ENCODE measurements at places on chromosomes 3 and 15. TPM values are rescaled to one million over a fixed set of nuclear protein-coding genes. Genes with fewer than 3 reads are reported as not detected.

GRCh38 chr3:121958801-121959200, 63.2 kb downstream of the ILDR1 start:
- no peak overlapping the region for H3K27ac ChIP-seq
- DNase-seq: no peak
- H3K4me3 ChIP-seq: no peak overlapping the region

- H3K36me3 ChIP-seq: peaks cover 1% of the 10 kb centered on the region
- DNase-seq: no peak
- no peak overlapping the region for H3K4me3 ChIP-seq
Measured at GRCh38 chr3:68408626-68409025, 523.7 kb downstream of the TAFA4 start.

Gene IGSF10
- 0.02 TPM for total RNA-seq

DNA sequence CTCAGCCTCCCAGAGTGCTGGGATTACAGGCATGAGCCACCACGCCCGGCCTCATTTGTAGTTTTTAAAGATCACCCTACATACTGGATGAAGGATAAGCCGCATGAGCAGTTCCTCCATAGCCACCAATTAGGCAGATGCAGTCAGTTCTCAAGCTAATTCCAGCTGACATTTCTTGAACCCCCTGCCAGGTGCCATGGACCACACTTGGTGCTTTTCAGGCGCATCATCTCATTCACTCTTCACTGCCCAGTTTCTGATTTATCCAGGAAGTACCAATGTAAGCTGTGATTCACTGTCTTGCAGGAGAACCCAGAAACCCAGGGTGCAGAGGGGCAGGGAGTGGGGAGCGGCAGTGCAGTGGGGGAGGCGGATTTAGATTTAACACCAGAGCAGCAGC, 56.5 kb upstream of the RASA2 start:
- H3K4me3 ChIP-seq: no peak overlapping the region
- peaks cover 37% of the 10 kb centered on the region for H3K36me3 ChIP-seq
- H3K27me3 ChIP-seq: peaks cover 2% of the 10 kb centered on the region
- H3K27ac ChIP-seq: peak overlapping the region; percentile 40
- DNase-seq: no peak
- peaks cover 64% of the 10 kb centered on the region for H3K4me1 ChIP-seq

Gene TNFSF10
- total RNA-seq: not detected

Gene GALNT15
- total RNA-seq: 7.2 TPM

DNA sequence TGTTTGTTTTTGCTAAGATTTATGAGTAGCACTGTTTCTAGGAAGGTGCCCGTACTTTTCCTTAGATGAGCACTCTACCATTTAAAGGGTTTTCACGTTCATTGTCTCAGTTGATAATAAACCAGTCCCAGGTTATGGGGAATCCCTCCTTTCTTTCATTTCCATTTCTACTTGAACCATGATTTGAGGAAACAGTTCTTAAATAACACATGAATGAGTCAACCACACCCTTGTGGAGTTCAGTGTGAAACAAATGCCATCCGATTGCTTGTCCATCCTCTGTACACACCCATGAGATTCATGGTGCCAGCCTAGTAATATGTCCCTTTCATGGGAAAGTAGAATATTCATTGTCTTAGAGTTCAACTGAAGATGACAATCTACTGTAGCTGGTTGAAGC, 23.1 kb downstream of the CMTM8 start:
- no peak overlapping the region for H3K27ac ChIP-seq
- no peaks in the 10 kb centered on the region for H3K4me1 ChIP-seq
- H3K4me3 ChIP-seq: no peak overlapping the region

Gene GLDN
- total RNA-seq: not detected

DNA sequence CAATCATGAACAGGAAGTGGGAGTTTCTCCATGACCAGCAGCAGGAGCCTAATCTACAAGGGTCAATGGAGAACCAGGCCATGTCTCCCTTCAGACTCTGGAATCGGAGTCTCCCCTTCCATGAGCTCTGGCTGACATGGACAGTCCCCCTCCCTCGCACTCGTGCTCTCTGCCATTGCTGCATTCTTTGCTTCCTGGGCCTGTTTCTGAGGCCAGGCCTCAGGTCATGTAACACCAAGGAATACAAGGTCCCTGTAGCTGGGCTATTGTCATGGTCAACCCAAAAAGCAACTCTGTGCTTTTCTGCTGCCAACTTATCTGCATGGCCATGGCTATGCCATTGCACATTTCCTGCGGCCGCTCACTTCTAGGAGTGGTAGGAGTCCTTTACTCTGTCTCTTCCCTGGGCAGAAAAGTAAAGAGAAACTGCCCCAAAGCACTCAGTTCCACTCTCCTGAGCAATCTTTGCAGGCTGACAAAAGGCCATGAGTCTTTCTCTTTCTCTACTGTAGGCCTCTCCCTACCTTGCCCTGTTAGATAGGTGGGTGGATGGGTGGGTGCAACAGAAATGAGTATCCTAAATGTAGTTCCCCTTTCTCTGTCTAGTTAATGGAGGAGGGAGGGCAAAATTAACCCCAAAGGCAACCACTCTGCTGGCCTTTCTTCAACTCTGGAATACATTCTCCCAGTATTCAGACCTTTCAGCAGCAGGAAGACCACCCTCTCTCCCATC, 40.8 kb upstream of the PROK2 start:
- no peak overlapping the region for H3K27ac ChIP-seq
- H3K36me3 ChIP-seq: no peaks in the 10 kb centered on the region
- peaks cover 15% of the 10 kb centered on the region for H3K27me3 ChIP-seq
- no peak for DNase-seq

Gene NTRK3
- 0.05 TPM for total RNA-seq

GRCh38 chr3:71041371-71041770, 542.2 kb downstream of the FOXP1 start:
- H3K27ac ChIP-seq: no peak overlapping the region
- peaks cover 8% of the 10 kb centered on the region for H3K4me1 ChIP-seq
- DNase-seq: no peak
- no peak overlapping the region for H3K4me3 ChIP-seq
- H3K27me3 ChIP-seq: no peaks in the 10 kb centered on the region

- peaks cover 29% of the 10 kb centered on the region for H3K4me1 ChIP-seq
- no peak overlapping the region for H3K27ac ChIP-seq
- no peaks in the 10 kb centered on the region for H3K27me3 ChIP-seq
- H3K4me3 ChIP-seq: no peak overlapping the region
- no peaks in the 10 kb centered on the region for H3K36me3 ChIP-seq
Measured at GRCh38 chr15:82184776-82185175, 77.8 kb downstream of the EFL1 start.

Gene ZPLD1
- total RNA-seq: not detected

DNA sequence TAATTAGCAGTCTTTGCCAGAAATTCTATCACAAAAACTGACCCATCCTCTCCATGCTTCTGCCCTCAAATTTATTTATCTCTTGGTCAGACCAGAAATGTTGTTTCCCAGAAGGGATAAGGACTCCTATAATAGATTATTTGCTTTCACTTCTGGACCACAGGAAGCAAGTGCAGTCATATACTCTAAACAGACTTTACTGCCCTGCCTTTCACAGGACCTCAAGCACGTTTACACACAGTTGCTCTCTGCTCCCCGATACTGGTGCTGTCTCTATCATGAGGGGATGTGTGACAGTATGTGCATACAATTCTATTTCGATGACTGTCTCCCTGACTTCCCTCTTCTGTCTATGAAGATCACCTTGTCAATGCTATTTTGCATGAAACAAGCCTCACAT, 205.5 kb upstream of the TGFBR2 start:
- peak overlapping the region; percentile 6 for H3K27ac ChIP-seq
- H3K27me3 ChIP-seq: no peaks in the 10 kb centered on the region
- H3K4me1 ChIP-seq: peaks cover 45% of the 10 kb centered on the region
- 0 out of 2 replicates have a peak overlapping the region, but pooled peaks have one; percentile 6 for H3K4me3 ChIP-seq

DNA sequence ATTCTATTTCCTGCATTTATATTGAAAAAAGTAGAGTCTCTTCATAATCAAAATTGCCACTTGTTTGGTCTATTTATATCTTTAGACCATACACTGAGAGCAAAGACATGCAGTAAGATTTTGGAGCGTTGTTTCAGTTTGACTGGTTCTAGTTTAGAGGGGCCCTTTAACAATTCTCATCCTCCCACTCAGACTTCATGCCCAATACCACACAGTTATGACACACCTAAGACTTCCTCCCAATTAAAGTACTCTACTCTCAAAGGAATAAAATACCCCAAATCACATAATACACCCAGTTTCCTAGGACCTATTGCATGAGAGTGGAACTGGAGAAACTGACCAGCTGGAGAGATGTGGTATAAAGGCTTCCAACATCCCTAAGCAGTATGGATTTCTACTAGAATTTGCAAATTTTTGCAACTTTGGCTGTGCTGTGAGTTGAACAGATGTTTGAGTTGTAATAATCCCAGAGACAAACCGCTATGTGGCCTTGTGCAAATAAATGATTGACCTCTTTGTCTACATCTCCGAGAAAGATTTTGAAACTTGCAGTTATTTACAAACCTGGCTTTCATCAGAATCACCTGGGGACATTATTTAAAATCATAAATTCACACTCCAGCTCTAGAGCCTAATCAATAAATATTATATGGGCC, 170.0 kb upstream of the ROBO2 start:
- no peak overlapping the region for H3K4me3 ChIP-seq
- no peaks in the 10 kb centered on the region for H3K27me3 ChIP-seq
- H3K27ac ChIP-seq: no peak overlapping the region
- no peaks in the 10 kb centered on the region for H3K4me1 ChIP-seq
- peaks cover 11% of the 10 kb centered on the region for H3K36me3 ChIP-seq

Gene TFG
- total RNA-seq: 143 TPM

Gene PLA2G4D
- not detected for total RNA-seq

- H3K36me3 ChIP-seq: no peaks in the 10 kb centered on the region
- peak; percentile 54 for DNase-seq
- H3K27ac ChIP-seq: no peak overlapping the region
Measured at GRCh38 chr15:92599394-92599970, 56.1 kb downstream of the FAM174B start.

DNA sequence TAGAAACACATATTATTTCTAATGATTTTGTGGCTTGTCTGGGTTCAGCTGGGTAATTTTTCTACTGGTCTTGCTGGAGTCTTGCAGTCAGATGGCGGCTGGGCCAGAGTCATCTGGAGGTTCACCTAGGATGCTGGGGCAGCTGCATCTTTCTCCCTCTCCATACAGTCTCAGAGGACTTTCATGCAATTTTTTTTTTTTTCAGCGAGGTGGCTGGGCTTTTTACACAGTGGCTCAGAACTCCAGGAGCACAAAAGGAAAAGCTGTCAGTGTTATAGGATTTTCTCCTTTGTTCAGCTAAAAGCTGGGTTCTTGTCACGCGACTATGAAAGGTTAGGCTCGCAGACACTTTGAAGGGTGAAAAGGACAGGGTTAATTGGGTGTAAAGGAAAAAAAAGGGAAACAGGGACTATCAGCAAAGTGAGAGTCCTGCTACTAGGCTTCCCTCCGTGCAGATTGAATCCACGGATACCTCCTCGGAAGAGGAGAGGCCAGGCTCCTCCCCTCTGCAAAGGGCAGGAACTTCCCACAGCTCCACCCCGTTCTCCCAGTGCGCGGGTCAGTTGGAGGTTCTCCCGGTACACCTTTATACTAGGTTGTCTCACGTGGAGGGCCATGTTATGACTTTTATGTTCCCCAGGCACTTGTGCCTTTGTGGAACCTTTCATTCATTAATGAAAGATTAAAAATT, 44.3 kb downstream of the ADGRG7 start:
- no peak overlapping the region for H3K27ac ChIP-seq
- peaks cover 15% of the 10 kb centered on the region for H3K4me1 ChIP-seq
- DNase-seq: no peak
- no peak overlapping the region for H3K4me3 ChIP-seq

Gene LSAMP
- total RNA-seq: not detected

Gene ANKUB1
- not detected for total RNA-seq

GRCh38 chr3:49015765-49016164, 2.6 kb downstream of the DALRD3 start:
- H3K4me1 ChIP-seq: peaks cover 27% of the 10 kb centered on the region
- peaks cover 23% of the 10 kb centered on the region for H3K36me3 ChIP-seq
- DNase-seq: peak; percentile 55
- H3K4me3 ChIP-seq: peak overlapping the region; percentile 15

- H3K27ac ChIP-seq: no peak overlapping the region
- H3K4me3 ChIP-seq: no peak overlapping the region
- peaks cover 26% of the 10 kb centered on the region for H3K27me3 ChIP-seq
- H3K36me3 ChIP-seq: no peaks in the 10 kb centered on the region
- H3K4me1 ChIP-seq: peaks cover 10% of the 10 kb centered on the region
Measured at GRCh38 chr15:98427321-98427720, 221.0 kb upstream of the IGF1R start.

DNA sequence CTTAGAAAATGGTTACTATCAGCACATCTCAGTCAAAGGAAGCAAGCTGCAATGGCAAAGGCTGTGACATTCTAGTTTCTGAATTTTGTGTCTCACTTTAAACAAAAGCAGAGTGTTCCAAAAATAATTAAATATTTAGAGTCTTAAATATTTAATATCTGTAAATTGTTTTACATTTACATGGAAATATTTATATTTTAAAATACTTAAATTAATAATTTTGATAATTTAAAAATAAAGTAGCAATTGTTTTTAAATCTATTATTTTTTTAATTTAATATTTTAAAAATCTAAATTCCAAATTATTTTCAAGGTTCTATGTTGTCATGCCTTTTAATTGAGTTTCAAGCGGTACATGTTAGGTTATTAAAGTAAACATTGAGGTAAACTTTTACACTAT, 843.1 kb downstream of the ROBO1 start:
- H3K4me3 ChIP-seq: no peak overlapping the region
- no peak overlapping the region for H3K27ac ChIP-seq
- H3K27me3 ChIP-seq: no peaks in the 10 kb centered on the region
- DNase-seq: no peak
- H3K4me1 ChIP-seq: peaks cover 13% of the 10 kb centered on the region
- H3K36me3 ChIP-seq: no peaks in the 10 kb centered on the region

- H3K27ac ChIP-seq: no peak overlapping the region
- peaks cover 21% of the 10 kb centered on the region for H3K27me3 ChIP-seq
- no peak for DNase-seq
- peaks cover 8% of the 10 kb centered on the region for H3K4me1 ChIP-seq
- no peaks in the 10 kb centered on the region for H3K36me3 ChIP-seq
Measured at GRCh38 chr3:72177075-72178050, 392.4 kb upstream of the PROK2 start.

GRCh38 chr3:40309925-40310695, 603 bp downstream of the EIF1B start:
- peaks cover 24% of the 10 kb centered on the region for H3K36me3 ChIP-seq
- H3K27me3 ChIP-seq: peaks cover 5% of the 10 kb centered on the region
- peak overlapping the region; percentile 99 for H3K27ac ChIP-seq
- peaks cover 61% of the 10 kb centered on the region for H3K4me1 ChIP-seq
- H3K4me3 ChIP-seq: peak overlapping the region; percentile 99
- peak; percentile 13 for DNase-seq

Gene PLA2G4E
- total RNA-seq: not detected

DNA sequence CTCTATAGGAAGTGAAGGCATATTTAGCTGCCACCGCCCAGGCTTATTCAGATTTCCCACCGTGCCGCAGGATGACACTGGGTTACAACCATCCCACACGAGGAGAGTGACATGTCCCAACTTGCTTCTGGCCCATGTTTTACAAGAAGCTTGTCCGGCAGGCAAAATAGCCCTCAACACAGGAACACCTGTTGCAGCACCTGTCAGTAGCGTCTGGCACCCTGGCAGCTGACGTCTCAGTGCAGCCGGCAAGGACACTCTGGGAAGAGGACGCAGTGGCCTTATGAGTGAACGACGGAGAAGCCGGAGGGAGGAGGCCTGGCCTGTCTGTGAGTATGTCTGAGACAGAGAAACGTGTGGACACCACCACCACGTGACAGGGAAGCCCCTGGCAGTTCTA, 32.1 kb downstream of the FAM174B start:
- no peak for DNase-seq
- H3K27ac ChIP-seq: no peak overlapping the region
- H3K4me1 ChIP-seq: peaks cover 31% of the 10 kb centered on the region
- no peaks in the 10 kb centered on the region for H3K36me3 ChIP-seq
- H3K4me3 ChIP-seq: no peak overlapping the region

GRCh38 chr3:14959359-14959943, 12.1 kb downstream of the NR2C2 start:
- H3K36me3 ChIP-seq: peaks cover 5% of the 10 kb centered on the region
- no peaks in the 10 kb centered on the region for H3K27me3 ChIP-seq
- 0 out of 2 replicates have a peak overlapping the region, but pooled peaks have one; percentile 13 for H3K27ac ChIP-seq
- H3K4me3 ChIP-seq: no peak overlapping the region
- peaks cover 46% of the 10 kb centered on the region for H3K4me1 ChIP-seq
